ENCODE measurements at places on chromosomes 5 and 9.

DNA sequence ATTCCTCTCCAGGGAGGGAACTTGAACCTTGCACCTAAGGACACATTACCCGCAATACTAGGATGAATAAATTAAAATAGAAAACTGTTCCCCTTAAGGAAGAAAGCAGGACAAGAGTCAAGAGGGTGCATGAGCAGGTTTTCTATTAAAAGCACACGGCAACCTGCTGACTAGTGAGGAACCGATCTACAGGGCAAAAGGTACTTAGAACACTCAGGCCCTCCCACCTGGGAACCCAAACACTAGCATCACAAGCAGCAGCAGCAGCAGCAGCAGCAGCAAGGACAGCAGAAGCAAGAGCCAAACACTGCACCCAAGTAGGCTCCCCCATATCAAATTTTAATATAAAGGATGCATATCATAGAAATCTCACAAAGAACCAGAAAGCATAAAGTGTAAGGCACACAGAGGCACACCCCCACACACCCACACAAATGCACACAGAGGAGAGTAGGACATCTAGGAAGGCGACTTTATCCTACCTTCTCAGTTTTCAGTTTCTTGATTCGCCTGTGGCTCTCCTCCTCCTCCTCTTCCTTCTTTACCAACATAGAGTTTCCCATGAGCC lies 2.8 kb downstream of the ZNF608 start:
- no peak for DNase-seq

DNA sequence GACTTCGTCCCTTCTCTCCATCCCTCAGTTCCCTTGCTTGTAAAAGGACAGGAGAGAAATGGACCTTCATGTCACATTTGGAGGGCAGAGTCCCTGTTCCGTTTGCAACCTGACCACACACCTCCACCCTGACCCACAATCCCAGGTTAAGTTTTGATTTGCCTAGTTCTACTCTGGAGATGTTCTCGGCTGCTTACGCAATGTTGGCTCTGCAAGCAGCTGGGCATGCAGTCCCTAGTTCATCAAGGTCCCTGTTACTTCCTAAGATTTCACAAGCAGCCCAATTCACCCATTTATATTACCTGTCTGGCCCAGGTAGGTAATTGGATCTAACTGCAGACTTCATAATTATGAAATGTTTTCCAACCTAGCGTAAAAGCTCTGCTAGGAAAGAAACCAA lies 28.8 kb downstream of the SLIT3 start:
- DNase-seq = no peak

DNA sequence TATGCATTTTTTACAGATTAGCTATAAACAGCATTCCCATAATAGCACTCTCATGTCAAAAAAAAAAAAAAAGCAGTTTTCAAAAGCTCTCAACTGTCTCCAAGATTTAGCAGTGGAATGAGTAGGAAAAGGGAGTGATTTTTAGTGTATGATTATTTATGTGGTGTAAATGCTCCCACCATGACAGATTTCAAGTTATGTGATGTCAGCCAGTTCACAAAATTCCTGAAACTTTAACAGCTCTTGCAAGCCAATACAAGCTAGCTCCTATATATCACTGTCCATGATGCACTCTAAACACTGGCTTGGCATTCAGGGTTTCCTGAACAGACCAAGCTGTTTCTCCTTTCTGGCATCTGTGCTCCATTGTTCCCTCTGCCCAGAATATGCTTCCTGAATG lies 7.9 kb upstream of the ANKDD1B start:
- no peak for DNase-seq

DNA sequence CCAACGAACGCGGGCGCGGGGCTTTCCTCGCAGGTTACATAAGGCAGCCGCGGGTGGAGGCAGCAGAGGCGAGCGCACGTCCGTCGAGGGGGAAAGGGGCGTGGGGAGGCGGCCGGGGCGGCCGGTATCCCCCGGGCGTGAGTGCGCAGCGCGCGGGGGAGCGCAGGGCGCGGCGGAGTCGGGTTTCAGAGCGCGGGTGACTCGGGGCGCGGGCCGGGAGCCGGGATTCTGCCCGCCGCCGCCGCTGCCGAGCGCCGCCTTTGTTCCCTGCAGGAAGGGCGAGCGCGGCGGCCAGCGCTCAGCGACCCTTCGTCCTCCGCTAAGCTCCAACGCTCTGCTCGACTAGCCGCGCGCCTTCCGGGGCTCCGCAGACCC lies at the start of gene COL15A1:
COL15A1 (plus strand) TSS at position 226 of the 375 bp plus-strand sequence. CDS start 155 bp downstream, outside the sequence.
- DNase-seq = no peak

- no peak for DNase-seq
These were observed 59.2 kb upstream of the TRAF1 start for GRCh38 chr9:120985819-120986222.

Measured in stimulated activated CD4-positive, alpha-beta T cell treated with anti-CD3 and anti-CD28 coated beads, Interleukin-4, amount 100 ng/mL, for 4 hours (primary cell).